ENCODE measurements at places on chromosomes 7 and 10. TPM values are rescaled to one million over a fixed set of nuclear protein-coding genes. Genes with fewer than 3 reads are reported as not detected.

The VWA2 gene
- total RNA-seq: 5.8 TPM

The MRC1 gene
- not detected for total RNA-seq

The HIPK2 gene
- total RNA-seq: 33.4 TPM

The C10orf143 gene
- 0.78 TPM for total RNA-seq

The GARIN1A gene
- total RNA-seq: 8.5 TPM

The HYAL4 gene
- not detected for total RNA-seq

The EPO gene
- not detected for total RNA-seq

The SP8 gene
- total RNA-seq: not detected

The C10orf67 gene
- 0.45 TPM for total RNA-seq

DNA sequence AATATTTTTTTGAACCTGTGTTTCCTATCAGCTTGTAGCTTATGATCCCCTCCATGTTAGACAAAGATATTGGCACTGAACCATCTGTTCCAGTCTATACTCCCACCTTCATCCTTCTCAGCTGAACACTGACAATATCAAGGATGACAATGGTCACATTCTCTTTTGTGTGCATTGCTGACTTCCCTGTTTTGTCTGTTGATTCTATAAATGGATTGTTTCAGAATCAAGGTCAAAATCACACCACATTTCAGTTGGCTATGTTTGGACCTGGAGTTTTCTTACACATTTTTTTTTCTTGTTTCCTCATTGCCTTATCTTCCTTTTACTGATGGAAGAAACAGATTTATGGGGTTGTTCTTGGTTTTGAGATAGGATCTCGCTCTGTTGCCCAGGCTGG is 11.3 kb upstream of the SMURF1 start:
- no peak for DNase-seq

DNA sequence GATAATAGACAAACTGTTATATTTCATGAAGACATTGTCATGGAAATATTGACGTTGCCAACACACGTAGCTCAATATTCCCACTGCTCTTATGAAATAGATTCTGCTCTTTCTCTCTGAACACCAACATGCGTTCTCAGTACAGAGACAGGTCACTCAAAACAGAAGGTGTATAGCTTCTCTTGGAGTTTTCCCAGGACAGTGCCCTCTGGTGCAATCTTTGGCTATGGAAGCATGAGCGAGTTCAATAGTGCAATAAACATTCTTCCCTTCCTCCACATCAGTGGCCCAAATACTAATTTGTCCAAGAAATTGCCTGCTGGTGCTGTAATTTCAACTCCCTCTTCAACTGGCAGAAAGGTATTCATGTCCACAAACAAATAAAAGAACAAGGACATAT is 145.3 kb downstream of the MAGI2 start:
- no peak for DNase-seq

DNA sequence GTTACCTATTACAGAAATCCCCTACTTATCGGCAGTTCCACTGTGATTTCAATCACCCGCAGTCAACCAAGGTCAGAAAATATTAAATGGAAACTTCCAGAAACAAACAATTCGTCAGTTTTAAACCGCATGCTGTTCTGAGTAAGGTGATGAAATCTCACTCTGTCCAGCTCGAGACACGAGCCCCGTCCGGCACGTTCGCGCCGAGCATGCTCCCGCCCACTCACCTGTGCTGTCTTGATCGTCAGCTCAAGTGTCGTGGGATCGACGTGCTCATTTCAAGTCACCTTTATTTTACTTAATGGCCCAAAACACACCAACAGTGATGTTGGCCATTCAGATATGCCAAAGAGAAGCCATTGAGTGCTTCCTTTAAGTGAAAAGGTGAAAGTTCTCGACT is 21.2 kb downstream of the ESYT2 start:
- DNase-seq: no peak

GRCh38 chr10:131681122-131681521 is 219.7 kb upstream of the PPP2R2D start:
- no peak for DNase-seq

DNA sequence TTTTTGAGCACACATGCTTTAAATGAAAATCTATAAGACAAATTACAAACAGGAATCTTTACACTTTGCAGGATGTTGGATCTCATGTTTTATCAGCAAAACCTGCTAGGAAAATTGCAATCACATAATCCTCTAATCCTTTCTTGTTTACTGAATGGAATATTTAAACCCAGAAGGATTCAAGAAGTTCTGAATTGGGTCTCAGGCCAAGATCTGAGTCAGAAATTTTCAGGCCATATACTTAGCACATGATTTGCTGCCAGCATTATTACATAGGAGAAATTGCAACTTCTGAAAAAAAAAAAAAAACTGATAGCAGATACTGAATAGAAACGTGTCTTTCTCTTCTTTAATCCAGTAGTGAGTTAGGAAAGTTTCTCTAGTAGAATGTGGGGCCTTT is 1005.3 kb upstream of the POT1 start:
- no peak for DNase-seq

GRCh38 chr7:143980746-143981510 is 19.2 kb upstream of the OR6B1 start:
- no peak for DNase-seq

- no peak for DNase-seq
These were observed 78.2 kb downstream of the FAM53B start for GRCh38 chr10:124665980-124666379.

- DNase-seq: no peak
These were observed 198.4 kb downstream of the CNTNAP2 start for GRCh38 chr7:146314962-146315361.

GRCh38 chr10:94443549-94443948 is 41.2 kb downstream of the TBC1D12 start:
- DNase-seq: no peak

DNA sequence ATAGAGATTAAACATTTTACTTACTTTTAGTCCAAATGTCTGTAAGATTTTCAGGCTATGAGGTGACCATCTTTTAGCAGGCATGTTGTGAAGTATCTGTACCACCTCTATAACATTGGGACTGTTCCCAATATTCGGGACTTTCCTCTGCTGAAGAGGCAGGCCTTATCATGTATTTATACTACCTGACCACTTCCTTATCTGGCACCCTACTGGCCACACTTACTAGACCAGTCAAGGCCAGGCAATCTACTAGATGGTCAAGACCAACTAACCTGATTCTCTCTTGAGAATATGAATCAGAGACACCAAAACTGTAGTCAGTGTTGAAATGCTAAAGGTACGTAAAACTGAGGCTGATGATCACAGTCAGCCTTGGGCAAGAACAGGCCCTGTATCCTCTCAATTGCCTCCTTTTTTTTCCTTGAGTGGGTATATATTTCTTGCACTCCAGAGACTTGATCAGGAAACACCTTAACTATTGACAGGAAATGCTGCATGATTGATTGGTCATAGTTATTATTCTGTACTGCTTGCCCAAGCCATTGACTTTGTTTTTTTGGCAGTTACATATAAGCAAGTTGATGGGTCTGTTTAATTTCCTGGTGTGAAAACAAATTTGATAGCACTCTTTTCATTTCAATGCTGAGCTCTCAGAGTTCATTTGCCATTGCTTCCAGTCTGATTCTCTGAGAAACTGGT is 5.2 kb upstream of the PRKAR2B start:
- no peak for DNase-seq

DNA sequence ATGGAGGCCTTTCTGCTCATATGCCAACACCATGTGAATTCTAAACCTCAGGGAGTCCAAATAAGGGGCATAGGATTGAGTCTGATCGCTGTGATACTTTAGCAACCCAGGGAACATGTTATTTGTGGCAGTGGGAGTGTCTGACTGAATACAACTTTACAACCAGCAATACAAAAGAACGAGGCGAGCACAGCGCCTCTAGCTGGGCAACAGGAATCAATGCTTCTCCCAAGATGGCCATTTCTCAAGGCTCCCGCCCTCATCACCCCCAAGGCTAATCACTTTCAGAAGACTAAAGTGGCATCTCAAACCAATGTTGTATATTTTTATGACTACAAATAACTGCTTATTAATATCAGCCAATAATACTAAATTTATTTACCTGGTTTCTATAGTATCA is 28.1 kb downstream of the YWHAG start:
- no peak for DNase-seq

GRCh38 chr7:112990624-112991023 is 96.0 kb downstream of the GPR85 start:
- DNase-seq: no peak

Measured in Calu3 (cell line).